ENCODE measurements at places on chromosomes 6 and 20.

GRCh38 chr6:134416418-134417154 is 98.7 kb upstream of the SGK1 start:
- DNase-seq = peak; percentile 15

DNA sequence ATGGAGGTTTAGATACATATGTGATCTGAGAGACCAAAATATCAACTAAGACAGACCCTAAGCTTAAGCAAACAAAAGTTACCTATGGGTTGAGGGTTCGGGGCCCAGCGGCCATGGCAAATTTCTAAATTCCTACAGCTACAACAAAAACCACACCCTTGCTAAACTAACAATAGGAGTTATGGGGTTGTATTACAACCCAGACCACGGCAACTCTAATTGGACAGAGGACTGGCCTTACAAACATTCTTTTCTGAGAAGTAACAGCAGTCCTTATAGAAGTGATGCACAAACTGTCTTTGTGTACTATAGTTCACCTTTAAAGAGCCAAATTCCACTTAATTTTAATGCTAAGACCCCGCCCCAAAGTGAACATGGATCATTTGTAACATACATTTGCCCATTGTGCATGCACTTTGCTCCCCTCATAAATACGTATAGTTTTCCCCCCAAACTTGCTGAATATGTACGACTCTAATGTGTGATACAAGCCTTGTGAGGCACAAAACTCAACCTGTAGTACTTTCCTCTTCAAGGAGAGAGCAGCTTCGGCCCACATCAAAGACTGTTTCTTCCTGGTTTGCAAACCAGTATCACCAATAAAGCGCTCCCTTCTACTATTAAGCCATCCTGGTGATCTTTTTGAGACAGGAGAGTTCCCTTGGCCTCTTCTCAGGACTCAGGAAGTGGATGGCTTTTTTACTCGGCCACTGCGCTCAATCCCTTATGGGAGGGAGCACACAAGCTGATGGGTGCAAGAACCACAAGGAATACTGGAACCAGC is 25.6 kb upstream of the MBOAT1 start:
- no peak for DNase-seq

GRCh38 chr6:19013026-19013705 is 626.0 kb downstream of the RNF144B start:
- no peak for DNase-seq

DNA sequence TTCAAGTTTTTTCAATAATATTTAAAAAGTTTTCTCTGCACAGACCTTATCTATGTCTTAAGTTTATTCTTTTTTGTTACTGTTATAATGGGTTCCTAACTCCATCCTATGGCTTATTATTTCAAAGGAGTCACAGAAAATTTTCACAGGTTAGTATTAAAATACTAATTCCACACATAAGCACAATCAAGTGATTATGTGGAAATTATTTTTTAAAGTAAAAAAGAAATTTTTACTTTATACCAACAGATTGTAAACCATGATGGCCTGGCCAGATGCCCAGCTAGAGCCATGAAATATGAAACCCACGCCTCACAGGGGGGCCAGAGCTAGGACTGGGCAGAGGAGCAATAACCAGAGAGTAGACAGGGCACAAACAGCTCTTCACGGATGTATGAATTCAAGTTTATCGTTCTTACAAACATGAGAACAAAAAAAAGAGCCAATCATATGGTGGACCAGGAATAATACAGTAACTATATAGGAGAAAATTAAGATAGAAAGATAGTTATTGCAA is 34.0 kb downstream of the NUDT3 start:
- DNase-seq = no peak

GRCh38 chr6:28651161-28651560 is 125.5 kb downstream of the GPX5 start:
- no peak for DNase-seq

DNA sequence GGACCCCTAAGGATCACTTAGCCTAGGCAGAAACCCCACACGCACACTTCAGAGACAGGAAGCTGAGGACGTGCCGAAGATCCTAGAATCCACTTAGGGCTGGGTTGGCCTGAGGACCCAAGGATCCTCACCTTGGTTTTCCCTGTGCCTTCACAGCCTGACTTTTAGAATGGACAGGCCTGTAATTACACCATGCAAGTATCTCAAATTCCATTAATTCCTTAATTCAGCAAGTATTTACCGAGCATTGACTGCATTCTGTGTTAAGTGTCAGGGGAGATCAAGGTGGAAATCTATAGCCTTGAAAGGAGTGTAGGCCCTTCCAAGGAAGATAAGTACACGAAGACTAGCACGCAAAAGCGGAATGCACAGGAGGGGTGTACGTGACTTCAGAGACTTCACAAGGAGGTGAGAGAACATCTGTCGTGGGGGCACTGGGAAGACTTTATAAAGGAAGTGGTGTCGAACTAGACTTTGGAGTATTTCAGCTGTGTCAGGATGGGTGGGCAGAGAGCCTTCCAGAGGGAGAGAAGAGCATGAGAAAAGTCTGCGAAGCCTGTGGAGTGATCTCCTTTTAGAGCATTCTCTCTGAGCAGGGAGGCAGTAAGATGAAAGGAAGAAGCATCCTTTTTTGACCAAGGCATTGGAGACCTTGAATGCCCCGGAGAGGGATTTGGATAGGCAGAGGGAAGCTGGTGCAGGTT is 4.0 kb downstream of the DSP start:
- no peak for DNase-seq

- no peak for DNase-seq
These were observed 49.6 kb upstream of the RIPOR2 start for GRCh38 chr6:24985323-24985722.

- DNase-seq = no peak
These were observed 17.0 kb downstream of the AKIRIN2 start for GRCh38 chr6:87684895-87685654.

DNA sequence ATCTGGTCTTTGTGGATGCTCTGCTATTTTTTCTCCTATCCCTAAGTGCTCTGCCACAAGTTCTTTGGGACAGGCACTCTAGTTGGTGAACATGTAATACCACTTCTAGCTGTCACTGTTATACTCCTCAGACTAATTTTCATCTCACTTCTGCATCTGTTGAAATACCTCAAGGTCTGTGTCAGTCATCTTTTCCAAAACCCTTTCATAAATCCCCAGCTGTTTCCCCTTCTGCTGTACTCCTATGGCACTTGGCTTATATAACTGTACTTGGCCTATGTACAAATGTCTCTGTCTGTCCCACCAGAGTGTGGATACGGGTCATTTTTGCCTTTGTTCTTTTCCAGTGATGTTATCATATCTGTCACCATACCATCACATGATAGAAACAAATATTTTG is 124.2 kb downstream of the FHL5 start:
- DNase-seq = no peak

DNA sequence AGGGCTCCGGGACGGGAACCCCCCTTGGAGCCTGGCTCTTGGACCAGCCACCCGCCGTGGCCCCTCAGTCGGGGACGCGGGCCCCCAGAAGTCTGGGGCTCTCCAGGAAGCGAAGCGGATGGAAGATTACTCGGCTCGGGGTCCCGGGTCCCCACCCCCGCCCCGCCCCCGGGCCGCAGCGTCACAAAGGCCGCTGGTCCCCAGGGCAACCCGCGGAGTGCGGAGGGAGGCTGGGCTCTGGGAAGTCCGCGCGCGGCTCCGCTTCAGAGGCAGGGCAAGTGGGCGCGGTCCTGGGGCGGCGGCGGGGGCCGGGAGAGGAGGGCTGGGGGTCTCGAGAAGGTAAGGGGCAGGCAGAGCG is at the start of gene FNDC11:
FNDC11 (plus strand) TSS at position 227 of the 358 bp plus-strand sequence. CDS start 1,505 bp downstream, outside the sequence.
- no peak for DNase-seq

DNA sequence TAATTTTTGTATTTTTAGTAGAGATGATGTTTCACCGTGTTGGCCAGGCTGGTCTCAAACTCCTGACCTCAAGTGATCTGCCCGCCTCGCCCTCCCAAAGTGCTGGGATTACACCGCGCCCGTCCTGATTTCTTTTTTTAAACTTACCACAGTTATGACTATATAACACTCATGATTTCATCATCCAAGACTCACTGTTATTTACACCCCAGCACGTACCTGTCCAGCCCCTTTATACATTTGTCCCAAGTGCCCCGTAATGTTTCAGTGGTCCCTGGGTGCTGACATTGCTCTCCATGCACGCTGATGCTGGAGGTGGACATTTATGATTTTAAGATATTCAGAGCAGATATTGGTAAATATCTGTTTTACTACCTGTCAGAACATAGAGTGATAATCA is 219.9 kb upstream of the GMDS start:
- no peak for DNase-seq

- DNase-seq = no peak
These were observed 175.4 kb downstream of the ERMARD start for GRCh38 chr6:169926617-169927417.

DNA sequence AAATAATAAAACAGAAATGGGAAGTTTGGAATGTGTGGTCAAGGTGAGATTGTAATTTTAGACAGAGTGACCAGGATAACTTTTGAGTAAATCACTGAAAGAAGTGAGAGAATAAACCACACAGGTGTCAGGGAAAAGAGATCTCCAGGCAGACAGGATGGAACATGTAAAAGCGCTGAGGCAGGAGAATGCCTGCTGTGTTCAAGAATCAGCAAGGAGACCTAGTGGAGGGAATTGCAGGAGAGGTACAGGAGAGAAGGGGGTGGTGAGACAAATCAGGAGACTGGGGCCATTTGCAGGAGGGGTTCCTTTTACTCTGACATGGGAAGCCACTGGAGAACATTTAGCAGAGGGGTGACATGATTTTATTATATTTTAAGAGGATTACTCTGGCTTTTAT is 456.7 kb downstream of the NKAIN2 start:
- DNase-seq = no peak

DNA sequence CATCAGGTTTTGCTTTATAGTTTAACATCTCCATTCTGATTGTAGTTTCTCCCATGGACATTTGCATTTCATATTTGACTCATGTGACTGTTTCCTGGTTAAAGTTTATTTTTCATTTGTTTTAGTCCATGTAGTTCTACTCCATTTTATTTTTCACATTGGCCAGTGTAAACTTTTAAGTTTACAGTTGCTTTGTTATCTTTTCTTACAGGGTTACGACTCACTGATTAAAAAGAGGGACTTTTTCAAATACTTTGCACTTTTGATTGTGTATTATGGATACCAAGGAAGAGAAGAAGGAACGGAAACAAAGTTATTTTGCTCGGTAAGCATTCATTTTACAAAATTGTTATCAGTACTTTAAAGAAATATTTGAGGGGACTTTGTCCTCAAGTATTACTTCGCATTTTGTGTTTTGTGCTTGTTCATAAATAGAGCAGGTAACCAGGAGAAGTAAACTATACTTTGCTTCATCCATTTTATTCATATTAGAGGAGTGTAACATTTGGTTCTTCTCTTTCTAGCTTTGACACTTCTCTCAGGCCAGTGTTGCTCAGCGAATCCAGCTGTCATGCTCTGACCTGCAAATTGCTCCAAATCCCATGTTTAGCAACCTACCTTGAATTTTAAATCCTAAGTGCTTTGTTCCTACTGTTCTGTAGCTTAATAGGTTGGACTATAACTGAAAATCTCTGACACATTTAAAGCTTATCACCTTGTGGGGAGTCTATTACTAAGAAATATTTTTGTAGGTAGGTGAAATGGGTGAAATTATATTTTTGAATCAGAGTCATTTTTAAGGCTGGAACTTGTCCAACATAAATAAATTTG is 24.5 kb downstream of the NCOA7 start:
- no peak for DNase-seq

- no peak for DNase-seq
These were observed 7.8 kb downstream of the MDC1 start for GRCh38 chr6:30709101-30709868.

- DNase-seq = peak; percentile 29
These were observed 13.9 kb upstream of the KLHL31 start for GRCh38 chr6:53679446-53679933.

- DNase-seq = peak; percentile 8
These were observed 180.2 kb downstream of the PACRG start for GRCh38 chr6:162907876-162908481.

- DNase-seq = no peak
These were observed 14.1 kb downstream of the SGK2 start for GRCh38 chr20:43572891-43573290.

DNA sequence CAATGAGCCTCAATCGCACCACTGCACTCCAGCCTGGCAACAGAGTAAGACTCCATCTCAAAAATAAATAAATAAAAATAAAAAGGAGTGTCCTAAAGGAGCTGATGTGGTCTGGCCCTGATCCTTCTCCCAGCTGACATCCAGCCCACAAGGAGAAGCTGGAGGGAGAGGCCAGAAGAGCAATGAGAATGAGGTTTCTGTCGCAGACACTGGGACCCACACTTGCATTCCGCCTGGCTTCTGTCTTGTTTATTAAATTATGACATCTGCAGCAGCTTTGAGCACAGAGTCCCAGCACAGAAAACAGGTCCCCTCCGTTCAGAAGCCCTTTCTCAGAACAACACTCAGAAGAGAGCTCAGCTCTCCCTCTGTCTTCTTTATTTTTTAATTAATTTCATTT is 10.3 kb upstream of the E2F1 start:
- DNase-seq = no peak

DNA sequence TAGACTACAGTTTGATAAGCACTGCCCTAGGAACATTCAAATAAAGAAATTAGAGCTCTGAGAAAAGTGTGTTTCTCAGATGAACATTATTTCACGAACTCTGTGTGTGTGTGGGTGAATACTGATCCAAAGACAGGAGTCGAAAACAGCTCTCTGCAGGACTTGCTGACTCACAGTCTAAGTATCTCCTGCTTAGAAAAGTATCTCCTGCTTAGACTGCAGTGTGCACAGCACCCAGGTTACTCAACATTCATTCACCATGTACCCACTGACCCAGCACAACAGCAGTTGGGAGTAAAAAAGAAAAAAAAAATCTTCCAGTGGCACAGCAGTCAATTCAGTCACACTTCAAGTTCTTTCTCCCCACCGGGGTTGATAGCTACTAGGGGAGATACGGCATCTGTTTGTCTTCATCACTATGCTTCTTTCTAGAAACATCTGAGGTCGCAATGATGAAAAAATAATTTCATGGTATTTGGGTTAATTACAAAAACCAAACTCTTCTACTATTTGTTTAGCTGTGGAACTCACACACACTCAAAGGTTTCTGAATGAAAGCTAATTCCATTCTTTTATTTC is 48.0 kb downstream of the GCLC start:
- no peak for DNase-seq

DNA sequence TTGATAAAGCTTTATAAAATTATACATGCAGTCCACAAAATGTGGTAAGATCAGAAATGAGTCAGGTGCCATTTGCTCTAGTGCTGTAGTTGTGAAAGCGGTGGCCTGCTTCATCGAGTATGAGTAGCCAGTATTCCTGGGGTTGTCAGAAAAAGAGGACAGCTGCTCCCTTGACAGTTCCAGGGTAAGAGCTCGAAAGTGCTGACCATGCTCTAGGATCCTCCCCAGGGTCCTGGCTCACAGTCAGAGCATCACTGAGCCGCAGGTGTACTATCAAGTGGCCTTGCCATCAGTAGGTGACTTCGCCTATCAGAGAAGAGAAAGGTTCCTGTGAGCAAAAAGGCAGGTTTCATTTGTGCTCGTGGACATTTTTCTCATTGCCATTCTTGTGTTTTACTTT is 3.6 kb downstream of the BTBD3 start:
- no peak for DNase-seq

Measured in activated CD4-positive, alpha-beta T cell treated with anti-CD3 and anti-CD28 coated beads, Interleukin-10, Interleukin-2, amounts not matched to agents 100 ng/mL and 50 ng/mL, durations not matched to agents 16 hours and 8 hours (primary cell).